ENCODE measurements at places on chromosomes 7 and 10.

GRCh38 chr7:16986755-16987154, 105.0 kb upstream of the AGR3 start:
- DNase-seq = no peak

GRCh38 chr10:99593312-99593711, 26.9 kb downstream of the SLC25A28 start:
- no peak for DNase-seq

DNA sequence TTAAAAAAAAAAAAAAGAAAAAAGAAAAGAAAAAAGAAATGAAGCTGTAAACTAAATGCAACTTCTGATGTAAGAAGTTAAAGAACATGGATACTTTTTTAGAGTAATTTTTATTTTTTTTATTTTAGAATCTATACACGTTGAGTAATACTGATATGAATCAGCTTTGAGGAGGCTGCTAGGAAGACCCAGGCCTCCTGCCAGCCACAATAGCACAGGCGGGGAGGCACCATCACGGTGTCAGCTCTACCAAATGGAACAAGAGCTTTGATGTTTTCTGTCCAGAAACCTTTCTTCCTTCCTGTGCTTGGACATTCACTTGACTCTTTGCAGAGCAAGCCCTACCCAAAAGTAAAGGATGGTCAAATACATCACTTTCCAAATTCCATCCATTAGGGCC, 45.3 kb upstream of the EGR2 start:
- DNase-seq = no peak

DNA sequence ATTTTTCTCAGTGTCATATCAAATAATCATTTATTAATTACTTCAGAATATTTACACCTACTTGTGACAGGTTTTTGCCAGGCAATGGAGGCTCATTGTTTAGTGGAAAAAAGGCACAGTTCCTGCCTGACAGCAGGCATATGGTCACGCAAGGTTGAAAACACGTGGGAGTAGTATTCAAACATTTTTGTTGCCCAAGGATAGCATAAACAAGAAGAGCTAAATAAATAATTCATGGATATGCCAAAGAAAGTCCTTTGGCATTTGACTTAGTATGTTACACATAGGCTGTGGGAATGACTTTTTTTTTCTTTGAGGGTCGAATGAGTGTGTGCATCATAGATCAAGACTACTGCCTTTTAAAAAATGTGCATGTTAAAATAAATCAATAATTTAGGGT, 120.5 kb upstream of the SEMA3E start:
- no peak for DNase-seq

DNA sequence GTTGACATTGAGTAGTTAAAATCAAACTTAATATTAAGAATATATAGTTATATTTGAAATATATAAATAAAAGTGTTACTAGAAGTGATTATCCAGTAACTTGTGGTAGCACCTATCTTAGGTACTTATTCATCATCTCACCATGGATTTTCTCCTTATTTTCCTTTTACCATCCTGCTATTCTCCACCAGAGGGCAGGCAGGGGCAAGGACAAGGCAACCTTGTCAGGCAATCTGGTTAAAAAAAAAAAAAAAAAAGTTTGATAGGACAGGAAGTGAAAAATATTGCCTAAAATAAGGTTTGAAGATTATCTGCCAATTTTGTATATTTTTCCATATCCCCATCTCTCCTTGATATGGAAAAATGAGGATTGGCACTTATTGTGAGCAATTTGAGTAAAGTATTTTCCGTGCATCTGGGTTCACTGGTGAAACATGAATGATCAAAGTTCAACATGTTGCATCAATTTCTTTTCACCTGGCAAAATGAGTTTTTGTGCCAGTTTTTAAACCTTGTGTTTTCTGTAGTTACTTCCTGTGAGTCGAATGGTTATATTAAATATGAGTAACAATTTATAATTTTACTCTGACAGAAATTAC, 256.7 kb downstream of the AGMO start:
- no peak for DNase-seq

- no peak for DNase-seq
Observed at GRCh38 chr10:31749981-31750840, 178.4 kb downstream of the ARHGAP12 start.

GRCh38 chr10:15630353-15630752, 89.4 kb downstream of the ITGA8 start:
- no peak for DNase-seq

DNA sequence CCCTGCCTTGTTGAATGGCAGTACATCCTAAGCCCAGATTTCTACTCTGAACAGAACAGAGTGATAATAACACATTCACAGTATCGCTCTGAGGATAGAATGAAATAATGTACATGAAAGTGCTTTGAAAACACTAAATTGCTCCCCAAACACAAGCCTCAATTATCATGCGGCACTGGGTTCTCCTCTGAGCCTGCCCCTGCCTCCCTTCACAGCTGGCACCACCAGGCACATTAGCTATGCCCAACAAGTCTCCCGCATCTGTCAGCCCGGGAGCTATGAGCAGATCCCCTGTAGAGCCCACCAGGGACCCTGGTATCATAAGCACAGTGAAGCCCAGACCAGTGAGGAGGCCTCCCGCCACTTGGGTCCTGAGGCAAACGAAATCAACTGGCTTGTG, 405.5 kb downstream of the GRID1 start:
- DNase-seq = no peak

DNA sequence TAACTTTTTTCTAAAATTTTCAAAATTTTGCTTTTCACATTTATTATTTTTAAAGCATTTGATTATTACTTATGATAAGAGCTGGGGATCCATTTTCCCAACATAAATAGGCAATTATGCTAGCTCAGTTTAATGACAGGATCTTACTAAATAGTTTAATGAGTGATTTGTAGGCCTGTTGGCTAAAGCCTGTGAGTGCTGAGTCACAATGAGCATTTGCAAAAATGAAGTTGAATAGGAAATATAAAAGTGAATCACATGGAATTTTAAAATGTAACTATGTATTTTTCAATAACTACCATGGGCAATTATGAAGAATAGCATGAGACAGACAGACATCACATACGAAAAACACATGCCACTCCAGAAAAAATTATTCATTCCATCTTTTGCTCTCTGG, 45.1 kb upstream of the ZPBP start:
- no peak for DNase-seq

DNA sequence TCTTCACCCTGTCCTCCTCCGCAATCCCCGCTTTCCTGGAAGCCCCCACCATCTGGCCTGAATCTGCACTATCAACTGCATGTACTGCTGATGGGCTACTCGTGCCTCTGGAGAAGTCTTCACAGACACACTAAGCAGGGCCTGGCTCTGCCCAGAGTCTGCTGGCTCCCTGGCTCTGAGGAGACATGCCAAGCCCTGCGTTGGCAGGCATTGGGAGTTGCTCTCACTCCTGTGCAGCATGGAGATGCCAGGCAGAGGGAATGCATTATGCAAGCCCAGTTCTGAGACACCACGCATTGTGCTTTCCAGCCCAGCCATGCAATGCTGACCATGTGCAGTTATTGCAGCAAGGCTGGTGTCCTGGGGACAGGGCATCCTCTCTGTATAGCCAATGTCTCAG, 314.6 kb downstream of the CXCL12 start:
- DNase-seq = no peak

DNA sequence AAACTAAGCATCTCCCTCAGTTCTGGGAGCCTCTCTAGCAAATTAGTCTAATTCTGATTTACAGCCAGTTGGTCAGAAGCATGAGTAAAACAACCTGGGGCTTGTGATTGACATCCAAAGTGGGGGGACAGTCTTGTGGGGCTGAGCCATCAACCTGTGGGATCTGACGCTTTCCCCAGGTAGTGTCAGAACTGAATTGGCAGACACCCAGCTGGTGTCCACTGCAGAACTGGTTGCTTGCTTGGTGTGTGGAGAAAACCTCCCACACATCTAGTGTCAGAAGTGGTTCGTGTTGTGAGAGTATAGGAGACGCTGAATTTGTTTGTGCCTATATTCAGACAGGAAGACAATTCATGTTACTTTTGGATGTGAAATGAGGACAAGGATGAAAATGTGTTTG, 92.2 kb upstream of the PDCD4 start:
- DNase-seq = no peak

DNA sequence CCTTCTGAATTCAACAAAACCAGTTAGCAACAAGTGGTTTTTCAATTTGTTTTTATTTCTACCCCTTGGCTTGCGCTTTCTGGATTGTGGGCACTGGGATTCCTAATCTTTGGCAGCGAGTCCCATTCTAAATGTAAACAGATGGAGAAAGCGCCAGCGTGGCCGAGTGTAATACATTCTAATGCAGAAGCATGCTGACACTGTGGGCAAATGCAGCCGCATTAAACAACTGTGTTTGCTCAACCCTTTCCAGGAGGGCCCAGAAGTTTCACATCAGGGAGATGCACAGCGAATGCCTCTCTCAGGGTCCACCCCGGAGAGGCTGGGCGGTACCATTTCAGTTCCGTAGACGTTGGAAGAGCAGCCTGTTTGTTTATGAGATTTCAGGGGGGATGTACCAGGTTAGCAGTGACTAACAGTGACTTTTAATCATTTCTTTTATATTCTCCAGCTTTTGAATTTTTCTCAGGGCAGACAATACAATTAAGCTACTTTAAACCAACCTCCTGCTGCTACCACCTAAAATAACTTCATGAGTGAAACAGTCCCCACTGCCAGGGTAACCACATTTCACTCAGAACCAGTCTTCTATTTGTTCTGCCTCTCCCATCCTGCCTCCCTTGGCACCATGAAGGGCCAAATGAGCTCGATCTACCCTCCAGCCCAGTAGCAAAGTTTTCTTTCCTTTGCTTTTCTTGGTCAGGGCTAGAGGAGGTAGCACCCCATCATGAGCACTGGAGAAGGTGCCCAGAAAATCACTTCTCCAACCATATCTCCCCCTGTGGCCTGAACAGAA, 164.2 kb upstream of the ITGB1 start:
- DNase-seq = no peak

DNA sequence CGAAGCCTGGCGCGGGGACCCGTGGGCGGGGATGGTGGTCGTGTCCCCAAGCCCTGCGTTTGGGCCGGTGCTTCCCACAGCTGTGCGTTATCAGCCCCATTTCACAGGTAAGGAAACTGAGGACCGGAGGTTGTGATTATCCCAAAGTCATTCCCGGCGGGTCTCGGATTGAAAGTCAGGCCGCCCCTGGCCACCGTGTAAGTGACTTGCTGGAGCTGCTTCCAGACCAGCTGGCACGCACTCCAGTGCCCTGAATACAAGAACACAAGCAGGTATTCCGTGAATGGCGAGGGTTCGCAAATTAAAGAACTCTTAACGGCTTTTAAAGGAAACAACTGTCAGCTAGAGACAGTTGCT, 675 bp upstream of the ATE1 start:
- DNase-seq = no peak

DNA sequence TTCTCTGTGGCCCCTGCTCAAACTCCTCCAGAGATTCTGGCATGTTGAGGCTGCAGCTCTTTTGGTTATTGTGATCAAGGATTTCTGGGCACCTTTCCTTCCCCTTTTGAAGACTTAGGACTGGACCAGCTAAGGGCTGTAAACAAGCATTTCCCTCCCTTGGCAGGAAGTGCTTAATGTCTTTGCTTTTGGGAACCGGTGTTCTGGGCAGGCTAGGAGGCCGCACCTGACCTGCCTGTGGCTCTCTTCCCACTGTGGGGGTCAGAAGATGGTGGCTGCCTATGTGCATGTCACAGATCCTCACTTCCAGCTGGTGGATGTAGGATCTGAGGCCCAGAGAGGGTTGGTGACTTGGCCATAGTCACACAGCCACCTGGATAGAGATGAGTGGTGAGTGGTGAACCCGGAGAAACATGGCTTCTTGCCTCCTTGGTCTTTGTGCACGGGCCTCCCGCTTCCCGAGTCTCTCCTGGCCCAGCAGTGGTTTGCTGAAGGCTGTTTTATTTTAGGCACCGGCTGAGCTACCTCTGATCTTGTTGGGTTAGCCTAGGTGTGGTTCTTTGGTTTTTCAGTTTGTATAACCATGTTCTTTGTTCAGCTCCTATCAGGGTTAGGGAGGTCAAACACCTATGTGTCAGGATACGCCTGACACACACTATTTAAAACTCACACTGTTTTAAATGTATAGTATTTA, 82.0 kb downstream of the GRK5 start:
- no peak for DNase-seq
